ENCODE measurements at places on chromosomes 7 and 10.
A peak's percentile ranks its signal among the peaks of the same experiment; 100 is the strongest.

GRCh38 chr10:50275650-50276235 is 24.4 kb upstream of the ASAH2 start:
- no peak for DNase-seq

DNA sequence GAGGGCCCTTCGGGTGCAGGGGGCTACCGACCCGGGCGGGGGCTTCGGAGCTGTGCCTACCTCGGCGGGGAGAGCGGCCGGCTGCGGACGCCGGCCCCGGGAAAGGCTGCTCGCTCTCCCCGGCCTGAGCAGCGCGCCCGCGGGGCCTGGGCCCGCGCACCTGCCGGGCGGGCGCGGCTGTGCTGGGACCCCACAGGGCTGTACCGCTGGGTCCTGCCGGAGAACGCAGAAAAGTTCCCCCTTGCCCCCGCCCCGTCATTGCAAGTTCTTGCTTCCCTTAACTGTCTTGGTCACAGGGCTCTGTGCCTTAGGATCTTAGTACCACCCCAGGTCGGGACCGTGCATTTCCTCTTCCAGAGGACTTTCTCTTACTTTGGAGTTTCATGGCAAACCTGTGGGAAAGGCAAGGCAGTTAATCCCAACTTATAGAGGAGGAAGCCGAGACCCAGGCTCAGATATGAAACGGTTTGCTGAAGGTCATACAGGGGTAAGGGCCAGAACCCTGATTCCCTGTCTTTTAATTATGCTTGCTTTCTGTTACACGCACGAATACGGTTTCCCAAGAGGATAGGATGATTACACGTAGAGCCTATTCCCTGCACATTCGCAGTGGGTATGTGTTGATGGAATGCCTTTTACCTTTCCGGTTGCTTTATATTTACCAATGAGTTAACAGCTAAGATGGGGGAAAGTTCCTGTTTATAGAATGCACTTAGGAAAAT is 652 bp downstream of the PCGF5 start:
- no peak for DNase-seq

- peak; percentile 9 for DNase-seq
These were observed 27.8 kb downstream of the RBM20 start for GRCh38 chr10:110671788-110672579.

- no peak for DNase-seq
These were observed 372.4 kb downstream of the SUGCT start for GRCh38 chr7:40507166-40507565.

DNA sequence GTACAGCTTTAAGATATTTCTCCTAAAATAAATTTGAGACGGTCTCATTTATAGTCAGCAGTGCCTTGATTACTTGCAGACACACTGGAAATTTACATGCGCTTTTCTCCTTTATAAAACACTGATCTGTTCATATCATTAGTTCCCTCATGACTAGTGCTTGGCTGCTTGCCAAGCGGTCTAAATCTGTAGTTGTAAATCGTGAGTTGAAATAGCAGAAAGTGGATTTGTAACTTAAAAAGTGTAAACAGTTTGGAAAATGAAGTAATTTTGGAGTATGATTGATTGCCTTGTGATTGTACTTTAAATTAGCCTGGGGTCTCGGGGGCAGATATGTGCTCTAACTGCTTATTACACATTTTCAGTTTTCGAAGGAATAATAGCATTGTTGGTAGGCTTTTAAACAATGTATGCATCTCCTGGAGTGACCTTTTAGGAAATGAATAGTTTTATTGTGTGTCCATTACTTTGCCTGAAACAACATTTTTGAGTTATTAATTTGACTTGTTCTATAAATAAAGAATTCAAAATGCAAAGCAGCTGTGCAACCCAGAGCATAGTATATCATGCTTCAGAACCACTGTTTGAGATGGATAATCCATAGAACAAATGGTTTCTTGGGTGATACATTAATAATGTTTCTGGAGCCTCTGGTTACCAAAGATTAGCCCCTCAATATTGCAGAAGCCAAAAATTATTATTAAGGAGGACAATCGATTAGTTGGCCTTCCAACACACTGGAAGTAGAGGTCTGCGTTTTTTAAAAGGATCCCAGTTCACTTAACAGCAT is 73.3 kb downstream of the ARID5B start:
- DNase-seq, result no peak

- no peak for DNase-seq
These were observed 122.5 kb upstream of the ANKRD1 start for GRCh38 chr10:91043173-91043910.

All from DMS 273 treated with DMSO at 0.1 percent for 48 hours (cell line).